Stimulated activated CD4-positive, alpha-beta T cell treated with anti-CD3 and anti-CD28 coated beads, Interleukin-1b, Interleukin-23, amount 100 ng/mL, for 4 hours (primary cell): ENCODE measurements at places on chromosomes 7 and 10.

DNA sequence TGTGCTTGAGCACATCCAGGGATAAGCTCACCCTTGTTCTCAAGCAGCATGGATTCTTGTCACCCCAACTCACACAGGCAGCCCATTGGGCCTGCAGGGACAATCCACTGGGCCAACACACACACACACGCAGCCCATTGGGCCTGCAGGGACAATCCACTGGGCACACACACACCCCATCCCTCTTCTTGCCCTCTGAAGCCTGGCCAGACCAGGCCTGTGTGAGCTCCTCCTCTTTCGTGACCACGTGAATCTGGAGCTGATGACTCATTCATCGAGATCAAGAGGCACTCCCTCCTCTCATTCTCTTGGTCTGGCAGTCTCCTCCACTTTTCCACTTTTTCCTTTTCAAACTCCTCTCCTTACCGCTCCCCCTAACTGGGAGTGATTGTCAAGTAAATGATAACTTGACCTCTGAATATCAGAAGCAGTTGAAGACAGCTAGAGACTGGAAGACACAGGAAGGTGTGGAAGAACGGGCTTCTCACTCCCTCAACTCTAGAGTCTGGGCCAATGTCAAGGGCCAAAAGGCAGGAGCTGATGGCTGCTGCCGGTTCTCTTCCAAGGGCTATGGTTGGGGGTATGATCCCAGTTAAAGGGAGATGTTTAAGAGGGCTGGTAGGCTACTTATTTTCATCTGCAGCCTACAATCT lies 89.7 kb downstream of the HIPK2 start:
- DNase-seq: no peak

DNA sequence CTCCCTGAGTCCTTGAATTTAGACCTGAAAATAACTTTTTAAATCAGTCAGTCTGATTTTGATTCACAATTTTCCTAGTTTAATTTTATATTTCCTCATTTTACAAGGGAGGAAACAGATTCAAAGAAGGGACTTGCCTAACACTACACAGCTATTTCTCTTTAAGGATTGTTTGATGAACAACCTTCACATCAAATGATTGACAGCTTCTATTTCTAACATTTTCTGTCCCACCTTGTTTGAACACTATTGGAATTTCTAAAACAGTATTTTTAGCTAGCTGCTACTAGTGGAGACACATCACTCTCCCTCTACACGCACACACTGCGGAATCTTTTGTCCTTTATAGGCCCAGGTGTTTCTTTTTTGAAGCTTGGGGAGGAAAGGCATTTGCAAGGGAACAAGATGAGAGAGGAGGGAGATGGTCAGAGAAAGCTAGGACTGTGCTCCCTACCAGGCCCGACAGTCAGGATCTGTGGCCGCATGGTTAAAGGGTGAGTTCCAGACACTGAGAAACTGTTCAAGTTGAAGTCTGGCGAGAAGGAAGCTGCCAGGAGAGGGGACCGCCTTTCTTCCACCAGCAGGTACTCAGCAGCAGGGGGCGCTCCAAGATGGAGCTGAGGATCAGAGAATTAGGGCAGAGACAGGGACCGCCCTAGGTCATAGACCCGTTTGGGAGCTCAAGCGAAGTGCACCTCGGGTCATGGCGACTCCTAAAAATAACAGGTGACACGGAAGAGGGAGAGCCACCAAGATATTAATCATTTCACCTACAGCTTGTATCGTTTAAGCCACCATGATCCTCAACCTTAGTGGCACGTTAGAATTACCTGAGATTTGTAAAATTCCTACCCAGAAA lies 49.7 kb downstream of the DNAJC12 start:
- peak; percentile 72 for DNase-seq

- DNase-seq: no peak
Observed at GRCh38 chr10:125160856-125161706, 718 bp upstream of the CTBP2 start.

DNA sequence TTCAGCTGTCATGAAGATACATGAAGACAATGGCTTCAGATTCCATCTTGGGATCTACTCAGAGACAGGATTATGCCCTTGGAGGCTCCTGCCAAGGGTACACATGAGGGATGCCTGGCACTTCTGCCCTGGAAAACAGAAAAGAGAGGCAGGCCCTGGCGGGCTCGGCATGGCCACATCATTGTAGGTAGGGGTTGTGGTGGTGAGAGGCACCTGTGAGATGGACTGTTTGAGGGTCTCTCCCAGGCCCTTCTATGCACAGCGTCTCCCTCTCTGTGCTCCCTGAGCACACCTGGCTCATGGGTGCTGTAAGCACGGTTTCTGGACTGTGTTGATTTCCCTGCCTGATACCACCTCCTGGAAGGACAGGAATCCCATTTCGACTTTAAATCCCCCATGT lies 304.3 kb downstream of the GLRX3 start:
- DNase-seq: no peak

- DNase-seq: no peak
Observed at GRCh38 chr10:79348640-79348988, 1.3 kb downstream of the PPIF start.

DNA sequence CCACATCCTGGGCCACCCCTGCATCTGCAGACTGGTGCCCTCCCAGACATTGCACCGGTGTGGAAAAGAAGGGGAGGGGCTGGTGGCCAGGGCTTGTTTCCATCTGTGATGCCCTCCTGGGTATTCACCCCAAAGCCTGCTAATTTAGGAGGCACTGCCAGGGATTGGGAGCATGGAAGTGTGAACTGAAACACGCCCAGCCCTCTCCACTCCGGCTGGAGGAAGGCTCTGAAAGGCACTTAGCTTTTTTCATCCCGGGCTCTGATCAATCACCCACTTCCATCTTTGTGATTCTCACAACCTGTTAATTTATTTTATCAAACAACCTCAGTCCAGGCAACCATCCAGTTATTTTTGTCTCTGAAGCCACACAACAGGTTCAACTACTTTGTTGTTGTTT lies 20.9 kb upstream of the CPXM2 start:
- DNase-seq: no peak

DNA sequence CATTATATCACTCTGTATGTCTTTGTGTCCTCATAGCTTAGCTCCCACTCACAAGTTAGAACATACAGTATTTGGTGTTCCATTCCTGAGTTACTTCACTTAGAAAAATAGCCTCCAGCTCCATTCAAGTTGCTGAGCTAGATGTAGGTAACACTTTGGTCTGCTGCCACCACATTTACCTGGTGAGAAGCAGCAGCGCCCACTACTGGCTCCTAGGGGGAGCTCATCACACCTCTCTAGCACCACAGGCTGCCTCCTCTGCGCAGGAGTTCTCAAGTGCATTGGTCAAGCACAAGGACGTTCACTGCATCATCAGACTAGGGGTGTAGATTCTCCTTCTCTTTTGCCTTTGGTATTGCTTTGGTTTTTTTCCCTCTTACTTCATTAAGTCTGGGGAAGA lies 530.9 kb upstream of the AUTS2 start:
- no peak for DNase-seq

DNA sequence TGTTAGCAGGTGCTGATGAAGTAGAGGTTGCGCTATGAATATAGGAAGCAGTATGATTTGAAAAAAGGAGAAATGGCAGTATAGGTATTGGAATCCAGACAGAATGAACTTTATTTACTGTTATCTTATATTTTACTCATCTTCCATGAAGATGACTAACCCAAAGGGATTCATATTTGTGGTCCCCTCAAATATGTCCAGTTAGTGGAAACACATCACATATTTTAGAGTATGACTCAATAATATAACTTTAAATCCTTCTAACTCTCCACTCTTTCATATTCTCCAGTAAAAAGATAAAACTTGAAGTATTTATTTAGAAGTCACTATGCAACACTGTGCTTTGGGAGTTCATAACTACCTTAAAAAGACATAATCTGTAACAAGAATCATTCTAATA lies 286.5 kb upstream of the LRRTM3 start:
- no peak for DNase-seq

DNA sequence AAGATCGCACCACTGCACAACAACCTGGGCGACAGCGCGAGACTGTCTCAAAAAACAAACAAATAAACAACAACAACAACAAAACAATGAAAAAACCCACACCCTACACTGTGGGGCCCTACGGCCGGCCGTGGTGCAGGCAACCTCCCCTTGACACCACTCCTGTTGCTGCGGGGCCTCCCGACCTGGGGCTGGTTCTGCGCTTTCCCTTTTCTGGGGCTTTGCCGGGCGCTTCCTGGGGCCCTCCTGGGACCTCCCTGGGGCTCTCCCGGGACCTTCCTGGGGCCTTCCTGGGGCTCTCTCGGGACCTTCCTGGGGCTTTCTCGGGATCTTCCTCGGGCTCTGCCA lies 46.6 kb downstream of the INSIG1 start:
- DNase-seq: no peak

- no peak for DNase-seq
Observed at GRCh38 chr7:74526780-74527179, 73.1 kb downstream of the GTF2IRD1 start.

GRCh38 chr10:62805231-62806099 lies 945 bp downstream of the ADO start:
- no peak for DNase-seq

- no peak for DNase-seq
Observed at GRCh38 chr10:49280001-49280408, 19.0 kb upstream of the C10orf71 start.

- no peak for DNase-seq
Observed at GRCh38 chr10:78416031-78417011, 382.7 kb downstream of the RPS24 start.

DNA sequence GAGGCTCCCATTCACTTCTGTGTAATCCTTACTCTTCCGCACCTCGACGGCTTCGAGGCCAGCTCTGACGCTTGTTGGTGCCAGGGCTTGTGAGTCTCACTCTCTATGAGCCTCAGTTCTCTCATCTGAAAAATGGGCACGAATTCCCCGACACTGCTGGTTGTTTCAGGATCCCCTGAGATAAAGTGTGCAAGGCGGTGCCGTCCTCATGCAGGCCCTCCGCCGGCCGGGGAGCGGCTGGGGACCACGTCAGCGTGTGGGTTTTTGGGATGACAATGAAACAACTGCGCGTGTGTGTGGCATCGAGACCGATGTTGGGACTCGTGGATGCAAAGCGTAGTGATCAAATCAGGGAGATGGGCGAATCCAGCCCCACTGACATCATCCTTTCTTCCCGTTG lies 75.6 kb downstream of the FOXL3 start:
- no peak for DNase-seq

GRCh38 chr10:73590881-73591799 lies at the start of gene USP54:
USP54 (minus strand) TSS chr10:73591342; CDS start chr10:73575658, 15,684 bp downstream.
- DNase-seq: no peak

- DNase-seq: no peak
Observed at GRCh38 chr7:156234666-156235494, 405.7 kb upstream of the RNF32 start.

DNA sequence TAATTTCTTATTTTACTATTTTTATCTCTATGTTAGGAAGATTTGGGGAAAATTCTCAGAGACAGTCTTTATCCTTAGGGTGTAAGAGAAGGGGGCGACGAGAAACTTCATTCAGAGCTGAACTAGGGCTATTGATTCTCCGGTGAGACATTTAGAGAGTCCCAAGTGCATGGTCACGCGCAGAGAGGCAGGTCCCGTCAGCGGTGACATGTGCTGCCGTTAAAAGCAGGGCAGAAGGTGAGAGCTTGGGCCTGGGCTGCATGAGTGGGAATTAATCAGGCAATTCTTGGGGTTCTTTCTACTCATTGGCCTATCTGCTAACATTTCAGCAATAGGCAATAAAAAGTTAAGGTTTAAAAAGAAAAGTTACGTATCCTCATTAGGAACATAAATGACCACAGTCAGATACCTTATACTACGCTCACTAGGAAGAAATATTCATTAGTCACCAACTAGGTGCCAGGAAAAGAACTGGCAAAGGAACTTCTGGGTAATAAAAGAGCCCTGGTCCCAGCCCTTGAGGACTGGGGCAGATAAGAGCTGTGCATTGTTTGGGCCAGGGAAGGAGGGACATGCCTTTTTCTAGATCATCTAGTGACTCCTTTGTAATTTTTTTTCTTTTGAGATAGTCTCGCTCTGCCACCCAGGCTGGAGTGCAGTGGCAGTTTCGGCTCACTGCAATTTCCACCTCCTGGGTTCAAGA lies 21.2 kb downstream of the PRKCQ start:
- no peak for DNase-seq

DNA sequence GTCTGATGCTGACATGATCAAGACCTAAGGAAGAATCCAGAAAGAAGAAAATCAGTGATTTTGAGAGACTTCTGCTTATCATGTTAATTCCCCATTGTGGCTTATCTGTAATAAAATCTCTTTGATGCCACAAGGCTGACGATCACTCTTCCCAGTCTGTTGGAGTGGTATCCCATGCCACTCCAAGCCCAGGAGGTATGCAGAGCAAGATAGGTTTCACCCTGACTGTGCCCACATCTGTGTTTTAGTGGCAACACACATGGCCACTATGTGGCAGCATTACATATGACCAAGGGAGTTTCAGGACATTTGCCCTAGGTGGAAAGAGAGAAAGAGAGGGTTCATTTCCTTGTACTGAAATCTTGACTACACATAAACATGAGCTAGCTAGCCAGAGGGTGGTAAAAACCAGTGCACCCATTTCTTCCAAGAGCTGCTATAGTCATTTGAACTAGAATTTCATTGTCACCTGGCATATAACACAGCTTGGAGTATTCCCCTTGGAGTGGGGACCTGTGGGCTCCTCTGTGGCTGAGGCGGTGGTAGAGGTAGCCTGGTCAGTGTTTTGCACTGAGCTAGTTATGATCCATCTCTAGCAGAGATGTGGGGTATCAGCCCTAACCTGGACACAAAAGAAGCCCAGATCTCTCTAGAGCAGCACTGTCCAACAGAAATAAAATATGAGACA lies 20.8 kb downstream of the LAMB4 start:
- DNase-seq: no peak

DNA sequence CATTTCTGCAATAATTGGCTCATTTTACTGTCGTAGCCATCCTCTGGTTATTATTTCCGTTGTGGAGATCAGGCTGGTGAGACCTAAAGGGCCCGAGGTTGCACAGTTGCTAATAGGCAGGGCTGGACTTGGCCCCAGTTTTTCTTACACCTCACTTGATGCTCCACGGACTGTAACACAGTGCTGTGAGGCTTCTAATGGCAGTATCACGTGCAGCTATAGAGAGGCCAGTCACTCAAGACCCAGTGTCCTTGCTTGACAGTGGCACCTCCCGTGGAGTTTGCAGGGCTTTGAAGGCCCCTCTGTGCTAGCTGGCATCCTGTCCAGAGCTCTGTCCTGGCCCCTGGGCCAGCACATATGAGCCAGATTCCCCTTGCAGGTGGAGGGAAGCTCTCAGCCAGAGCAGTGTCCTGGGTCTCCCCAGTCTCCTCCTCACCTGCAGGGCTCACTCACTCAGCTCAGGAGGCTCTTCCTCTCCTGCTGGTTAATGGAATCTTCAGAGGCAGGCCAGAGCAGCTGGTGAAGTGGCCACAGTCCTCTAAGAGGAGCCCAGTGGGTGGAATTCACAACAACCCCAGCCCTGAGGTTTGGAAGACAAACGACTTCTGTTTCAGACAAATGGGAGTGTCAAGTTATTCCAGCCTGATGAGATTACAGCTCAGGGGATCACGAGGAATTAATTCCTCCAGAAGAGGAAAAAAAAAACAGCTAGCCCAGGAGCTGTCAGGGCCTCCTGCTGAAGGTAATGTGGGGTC lies 114.2 kb upstream of the FAM180A start:
- no peak for DNase-seq
